Lung microvascular endothelial cell (primary cell): ENCODE measurements at places on chromosomes 1 and 21.
A peak's percentile ranks its signal among the peaks of the same experiment; 100 is the strongest.

GRCh38 chr1:93735722-93736121 is 54.1 kb upstream of the BCAR3 start:
- DNase-seq = no peak

DNA sequence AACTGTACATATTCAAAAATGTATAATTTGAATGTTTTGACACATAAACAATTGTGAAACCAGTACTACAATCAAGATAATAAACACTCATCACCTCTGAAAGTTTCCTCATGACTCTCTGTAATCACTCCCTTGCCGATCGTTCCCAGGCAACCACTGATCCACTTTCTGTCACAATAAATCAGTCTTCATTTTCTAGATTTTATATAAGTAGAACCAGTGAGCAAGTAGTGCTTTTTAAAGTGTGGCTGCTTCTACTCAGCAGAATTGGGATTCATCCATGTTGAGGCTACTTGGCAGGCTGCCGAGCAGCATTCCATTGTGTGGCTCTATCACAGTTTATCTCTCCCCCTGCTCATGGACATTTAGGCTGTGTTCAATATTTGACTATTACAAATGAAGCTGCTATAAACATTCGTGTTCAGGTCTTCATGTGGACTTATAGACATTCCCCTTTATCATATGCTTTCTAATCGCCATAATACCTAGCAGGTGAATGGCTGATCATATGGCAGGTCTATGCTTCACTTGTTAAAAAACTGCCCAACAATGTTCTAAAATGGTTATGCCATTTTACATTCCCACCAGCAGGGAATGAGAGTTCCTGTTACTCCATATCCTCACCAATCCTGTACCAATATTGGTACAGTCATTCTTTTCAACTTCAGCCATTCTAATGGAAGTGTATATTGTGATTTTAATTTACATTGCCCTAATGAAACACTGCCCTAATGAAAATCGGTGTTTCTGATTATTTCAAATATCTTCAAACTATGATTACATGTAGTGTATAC is 20.5 kb downstream of the TEX38 start:
- DNase-seq = peak; percentile 78

DNA sequence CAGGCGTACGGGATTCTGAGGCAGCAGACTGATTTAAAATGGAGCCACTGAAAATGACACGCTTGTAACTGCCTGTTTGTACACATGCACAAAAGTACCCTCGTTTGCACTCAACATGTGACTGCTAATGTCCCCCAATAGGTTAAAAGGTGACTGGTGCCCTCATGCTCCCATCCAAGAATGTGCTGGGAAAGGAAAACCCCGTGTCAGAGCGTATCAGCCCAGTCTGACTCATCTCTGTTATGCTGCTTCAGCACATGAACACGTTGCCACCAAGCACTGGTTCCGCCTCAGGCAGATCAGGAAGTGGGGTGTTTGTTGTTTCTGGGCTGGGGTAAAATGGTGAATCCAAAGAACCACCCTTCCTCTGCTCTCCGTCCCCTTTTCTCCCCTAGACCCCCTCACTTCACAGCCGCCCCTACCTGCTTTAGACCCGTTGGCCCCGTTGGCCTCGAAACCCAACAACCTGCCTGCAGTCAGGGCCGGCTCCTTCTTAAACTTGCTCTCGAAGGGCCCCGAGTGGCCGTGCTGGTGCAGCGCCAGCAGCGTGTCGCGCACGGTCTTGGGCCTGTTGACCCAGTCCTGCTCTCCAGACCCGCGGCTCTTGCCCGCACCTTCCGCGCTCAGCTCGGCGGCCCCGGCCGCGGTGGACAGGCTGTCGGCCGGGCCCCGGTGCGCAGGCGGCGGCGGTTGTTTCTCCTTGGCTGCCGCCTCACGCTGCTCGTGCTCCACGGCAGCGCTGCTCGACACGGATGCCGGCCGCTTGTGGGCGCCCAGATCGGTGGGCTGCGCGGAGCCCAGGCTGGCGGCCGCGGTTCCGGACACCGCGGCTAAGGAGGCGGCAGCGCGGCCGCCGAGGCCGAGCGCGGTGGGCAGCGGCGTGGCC is 1.7 kb downstream of the IRF2BP2 start:
- DNase-seq = peak; percentile 96

DNA sequence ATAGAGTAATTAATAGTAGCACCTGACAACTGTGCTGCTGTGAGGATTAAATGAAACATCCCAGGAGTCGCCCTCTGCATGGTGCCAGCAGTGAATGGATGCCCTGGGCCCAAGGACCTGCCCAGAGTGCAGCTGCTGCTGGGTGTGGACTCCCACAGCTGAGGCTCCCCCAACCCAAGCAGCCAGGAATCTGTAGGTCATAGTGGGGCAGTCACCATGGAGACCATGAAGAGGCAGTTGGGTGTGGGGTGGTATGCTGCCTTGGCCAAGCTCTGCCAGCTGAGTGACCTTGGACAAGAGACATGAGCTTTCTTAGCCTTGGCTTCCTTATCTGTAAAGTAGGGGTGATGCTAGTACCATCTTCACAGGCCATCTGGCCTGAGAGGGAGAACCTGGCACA is 9.4 kb downstream of the OLIG2 start:
- DNase-seq = no peak

DNA sequence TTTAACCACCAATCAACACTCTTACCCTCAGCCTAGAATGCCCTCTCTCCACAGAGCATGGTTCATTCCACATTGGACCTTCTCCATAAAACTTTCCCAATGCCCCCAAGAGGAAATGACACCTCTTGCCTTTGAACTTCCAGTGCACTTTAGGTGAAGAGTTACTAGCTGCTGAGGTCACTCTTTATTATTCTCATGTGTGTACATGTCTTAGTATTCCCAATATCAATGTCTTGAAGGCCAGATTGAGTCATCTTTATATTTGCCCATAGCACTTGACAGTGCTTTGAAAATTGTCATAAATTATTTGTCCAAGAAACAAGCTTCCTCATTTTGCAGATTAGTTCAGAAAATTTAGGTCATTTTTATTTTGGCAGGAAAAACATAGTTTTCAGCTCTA is 8.1 kb upstream of the DNASE2B start:
- DNase-seq = no peak

DNA sequence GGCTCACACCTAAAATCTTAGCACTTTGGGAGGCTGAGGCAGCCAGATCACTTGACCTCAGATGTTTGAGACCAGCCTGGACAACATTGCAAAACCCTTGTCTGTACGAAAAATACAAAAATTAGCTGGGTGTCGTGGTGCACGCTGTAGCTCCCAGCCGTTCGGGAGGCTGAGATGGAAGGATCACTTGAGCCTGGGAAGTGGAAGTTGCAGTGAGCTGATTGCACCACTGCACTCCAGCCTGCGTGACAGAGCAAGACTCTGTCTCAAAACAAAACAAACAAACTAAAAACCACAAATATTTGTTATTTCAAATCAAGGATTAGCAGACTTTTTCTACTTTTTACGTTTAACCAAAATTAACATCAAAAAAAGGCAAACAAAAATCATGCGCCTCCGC is 31.3 kb downstream of the INKA2 start:
- DNase-seq = no peak

DNA sequence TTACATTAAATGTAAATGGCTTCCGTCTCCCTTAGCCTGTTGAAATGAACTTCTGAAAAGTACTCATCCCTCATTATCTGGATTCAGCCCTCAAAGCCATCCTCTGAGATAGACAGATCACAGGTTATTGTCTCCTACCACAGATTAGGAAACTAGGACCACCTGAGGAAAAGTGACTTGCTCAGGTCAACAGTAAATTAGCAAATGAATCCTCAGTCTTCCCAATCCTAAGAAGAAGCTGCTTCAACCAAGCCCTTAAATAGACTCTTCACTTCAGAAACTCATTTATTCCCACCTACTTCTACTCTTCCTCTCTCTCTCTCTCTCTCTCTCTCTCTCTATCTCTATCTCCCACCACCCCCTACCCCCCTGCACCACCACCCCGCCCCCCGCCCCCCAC is 152.3 kb downstream of the DMRTA2 start:
- no peak for DNase-seq

GRCh38 chr1:235527196-235527814 is 23.1 kb upstream of the B3GALNT2 start:
- DNase-seq = no peak

DNA sequence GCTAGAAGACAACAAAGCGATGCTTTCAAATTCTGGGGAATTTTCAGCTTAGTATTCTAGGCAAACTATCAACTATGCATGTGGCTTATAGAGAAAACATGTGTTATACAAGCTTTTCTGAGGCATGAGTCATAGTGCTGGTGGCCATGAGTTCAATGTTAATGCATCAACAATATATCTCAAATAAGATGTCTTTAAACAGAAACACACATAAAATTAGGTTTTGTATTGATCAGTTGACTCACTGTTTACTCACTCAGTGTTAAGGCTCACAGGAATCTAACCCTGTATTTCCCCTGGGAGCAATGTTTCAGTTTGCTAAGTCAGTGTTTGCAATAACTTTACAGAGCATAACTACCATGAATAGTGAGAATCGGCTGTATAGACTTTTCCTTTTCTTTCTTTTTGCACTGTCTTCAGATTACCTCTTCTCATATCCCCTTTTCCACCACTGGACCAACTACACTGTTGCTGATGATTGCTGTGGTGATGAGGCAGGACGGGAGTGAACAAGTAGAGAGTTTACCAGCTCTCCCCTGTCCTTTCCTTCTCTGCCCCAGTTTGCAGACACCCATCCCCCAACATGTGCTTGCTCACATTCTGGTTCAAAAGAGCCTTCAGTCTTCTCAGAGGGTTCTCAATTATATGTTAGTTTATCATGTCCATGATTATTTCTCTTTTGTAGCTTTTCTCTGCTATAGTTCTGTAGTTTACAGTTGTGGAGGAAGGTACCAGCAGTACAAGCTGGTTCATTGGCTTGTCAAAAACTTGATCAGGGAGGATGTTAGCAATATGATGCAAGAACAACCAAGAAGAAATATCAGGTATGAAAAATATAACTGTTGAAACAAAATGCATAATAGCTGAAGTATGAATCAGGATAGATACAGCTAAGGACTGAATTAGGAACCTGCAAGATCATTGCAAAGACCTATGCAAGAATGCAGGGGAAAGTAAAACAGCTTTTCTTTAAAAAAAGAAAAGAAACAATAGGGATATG is 23.9 kb downstream of the CD2 start:
- no peak for DNase-seq

GRCh38 chr1:211066781-211067384 is 67.1 kb downstream of the KCNH1 start:
- no peak for DNase-seq

DNA sequence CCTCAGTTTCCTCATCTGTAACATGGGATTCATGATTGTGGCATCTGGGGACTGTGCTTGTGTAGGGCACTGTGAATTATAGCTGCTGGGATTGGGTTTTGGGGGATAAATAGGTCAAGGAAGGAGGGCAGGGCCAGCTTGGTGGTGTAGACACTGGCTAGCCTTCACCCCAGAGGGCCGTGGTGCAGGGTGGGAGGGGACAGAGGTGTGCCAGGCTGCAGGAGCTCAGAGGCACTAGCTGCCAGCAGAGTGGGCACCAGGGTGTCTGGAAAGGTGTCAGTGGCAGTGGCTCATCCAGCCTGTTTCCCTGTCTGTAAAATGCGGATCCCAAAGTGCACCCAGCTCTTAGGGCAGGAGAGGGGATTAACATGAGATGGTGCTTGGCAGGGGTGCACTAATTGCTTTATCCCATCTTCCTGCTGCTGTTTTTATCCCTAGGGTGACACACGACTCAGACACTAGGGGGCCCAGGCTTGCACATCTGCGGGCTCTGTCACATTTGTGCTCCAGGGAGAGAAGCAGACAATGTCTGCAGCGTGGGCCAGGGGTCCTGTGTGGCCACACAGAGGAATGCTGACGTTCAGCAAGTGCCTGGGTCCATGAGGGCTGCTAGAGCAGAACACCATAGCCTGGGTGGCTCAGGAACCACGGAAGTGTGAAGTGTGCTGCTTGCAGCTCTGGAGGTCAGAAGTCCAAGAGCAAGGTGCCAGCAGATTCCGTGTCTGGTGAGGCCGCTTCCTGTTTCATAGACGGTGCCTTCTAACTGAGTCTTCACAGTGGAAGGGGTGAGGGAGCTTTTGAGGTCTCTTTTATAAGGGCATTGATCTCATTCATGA is 19.3 kb downstream of the OBSCN start:
- peak; percentile 43 for DNase-seq

- DNase-seq = no peak
These were observed 345.5 kb downstream of the NTNG1 start for GRCh38 chr1:107486349-107486748.

DNA sequence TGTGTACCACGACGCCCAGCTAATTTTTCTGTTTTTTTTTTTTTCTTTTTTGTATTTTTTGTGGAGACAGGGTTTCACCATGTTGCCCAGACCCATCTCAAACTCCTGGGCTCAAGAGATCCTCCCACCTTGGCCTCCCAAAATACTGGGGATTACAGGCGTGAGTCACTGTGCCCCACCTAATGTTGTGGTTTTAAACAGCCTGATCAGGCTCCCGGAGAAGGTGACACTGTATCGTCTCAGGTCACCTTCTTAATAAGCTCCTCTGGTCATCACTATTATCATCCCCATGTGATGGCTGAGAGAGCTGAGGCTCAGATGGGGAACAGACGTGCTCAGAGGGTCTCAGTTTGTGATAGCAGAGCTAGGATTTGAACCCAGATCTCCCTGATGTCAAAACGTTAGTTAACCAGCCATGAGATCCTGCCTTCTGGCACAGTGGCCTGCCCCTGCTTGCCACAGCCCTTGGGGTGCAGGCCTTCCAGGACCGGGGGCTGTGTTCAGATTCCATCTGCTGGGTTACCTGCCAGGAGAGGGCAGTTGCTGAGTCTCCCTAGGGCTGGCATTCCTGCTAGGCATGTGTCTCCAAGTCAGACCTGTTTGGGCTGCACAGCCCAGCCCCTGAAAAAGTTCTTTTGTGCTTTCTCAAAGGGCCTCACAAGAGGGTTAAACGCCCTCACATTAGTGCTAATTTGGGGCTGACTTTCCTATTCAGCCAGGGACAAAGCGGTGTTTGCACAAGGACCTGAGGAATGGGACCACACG is 32.7 kb upstream of the GRHL3 start:
- DNase-seq = no peak

DNA sequence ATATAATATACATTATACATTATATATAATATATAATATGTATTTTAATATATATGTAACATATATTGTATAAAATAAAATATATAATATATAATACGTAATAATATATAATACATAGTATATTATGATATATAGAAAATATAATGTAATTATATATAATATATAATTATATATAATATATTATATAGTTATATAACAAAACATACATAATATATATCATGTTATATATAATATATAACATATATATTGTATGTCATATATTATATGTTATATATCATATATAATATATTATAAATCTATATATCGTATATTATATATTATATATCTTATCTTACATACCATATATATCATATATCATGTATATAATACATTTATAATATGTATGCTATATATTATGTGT is 248.2 kb upstream of the TPTE start:
- no peak for DNase-seq

GRCh38 chr1:207004931-207005830 is 27.4 kb downstream of the C1orf116 start:
- DNase-seq = peak; percentile 61

DNA sequence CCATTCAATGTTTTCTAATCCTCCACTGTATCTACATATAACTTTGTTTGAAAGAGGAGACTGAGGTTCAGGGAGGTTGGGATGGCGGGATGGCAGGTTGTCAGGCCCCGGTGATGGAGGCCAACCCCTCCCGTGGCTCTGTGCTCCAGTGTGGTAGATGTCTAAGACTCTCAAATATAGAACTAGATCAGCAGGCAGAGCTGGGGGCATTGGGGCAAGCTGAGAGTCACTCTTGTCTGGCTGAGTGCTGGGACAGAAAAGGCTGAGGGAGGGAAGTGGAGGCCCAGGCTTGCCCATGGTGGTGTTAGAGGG is 1.7 kb downstream of the IL6R start:
- DNase-seq = no peak

- no peak for DNase-seq
These were observed 18.0 kb downstream of the UBE2T start for GRCh38 chr1:202323731-202324130.
